Germinal center (tissue), 1 donor: ENCODE measurements at places on chromosomes 4 and X.

DNA sequence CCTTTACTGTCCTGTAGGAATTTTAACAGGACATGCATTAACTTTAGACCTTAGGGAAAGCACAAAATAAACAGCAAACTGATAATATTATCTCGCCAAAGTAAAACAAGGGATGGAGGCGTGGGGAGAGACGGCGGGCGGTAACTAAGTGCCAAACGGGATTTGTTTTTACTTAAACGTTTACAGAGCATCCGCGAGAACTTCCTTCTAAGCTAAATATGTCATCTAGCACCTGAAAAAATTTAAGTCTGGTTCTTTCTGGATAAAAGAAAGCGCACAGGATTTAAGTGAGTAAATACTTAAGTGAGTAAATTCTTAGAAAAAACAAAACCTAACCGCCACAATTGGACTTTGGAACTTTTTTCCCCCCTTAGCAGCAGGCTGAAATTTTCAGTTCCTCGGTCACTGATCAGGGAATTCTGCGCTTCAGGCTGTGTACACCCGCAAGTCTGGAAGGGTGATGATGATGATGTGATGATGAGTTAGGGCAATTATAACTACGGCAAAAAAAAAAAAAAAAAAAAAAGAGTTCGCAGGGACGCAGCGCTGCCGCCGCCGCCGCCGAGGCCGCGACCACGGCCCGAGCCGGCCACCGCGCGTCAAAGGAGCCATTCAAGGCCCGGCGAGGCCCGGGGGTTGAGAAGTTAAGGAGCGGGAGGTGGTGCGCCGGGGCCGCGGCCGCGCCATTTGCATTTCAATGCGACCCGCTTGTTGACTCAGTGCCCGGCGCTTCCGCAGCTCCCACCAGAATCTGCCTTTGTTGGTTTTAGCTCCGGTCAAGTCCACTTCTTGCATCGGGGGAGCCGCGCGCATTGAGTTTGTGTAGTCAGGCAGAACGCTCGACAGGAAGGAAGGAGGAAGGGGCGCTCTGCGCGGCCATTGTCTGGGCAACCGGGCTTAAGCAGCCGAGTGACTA is 108.8 kb downstream of the SPRY1 start:
- peak; percentile 10 for DNase-seq

DNA sequence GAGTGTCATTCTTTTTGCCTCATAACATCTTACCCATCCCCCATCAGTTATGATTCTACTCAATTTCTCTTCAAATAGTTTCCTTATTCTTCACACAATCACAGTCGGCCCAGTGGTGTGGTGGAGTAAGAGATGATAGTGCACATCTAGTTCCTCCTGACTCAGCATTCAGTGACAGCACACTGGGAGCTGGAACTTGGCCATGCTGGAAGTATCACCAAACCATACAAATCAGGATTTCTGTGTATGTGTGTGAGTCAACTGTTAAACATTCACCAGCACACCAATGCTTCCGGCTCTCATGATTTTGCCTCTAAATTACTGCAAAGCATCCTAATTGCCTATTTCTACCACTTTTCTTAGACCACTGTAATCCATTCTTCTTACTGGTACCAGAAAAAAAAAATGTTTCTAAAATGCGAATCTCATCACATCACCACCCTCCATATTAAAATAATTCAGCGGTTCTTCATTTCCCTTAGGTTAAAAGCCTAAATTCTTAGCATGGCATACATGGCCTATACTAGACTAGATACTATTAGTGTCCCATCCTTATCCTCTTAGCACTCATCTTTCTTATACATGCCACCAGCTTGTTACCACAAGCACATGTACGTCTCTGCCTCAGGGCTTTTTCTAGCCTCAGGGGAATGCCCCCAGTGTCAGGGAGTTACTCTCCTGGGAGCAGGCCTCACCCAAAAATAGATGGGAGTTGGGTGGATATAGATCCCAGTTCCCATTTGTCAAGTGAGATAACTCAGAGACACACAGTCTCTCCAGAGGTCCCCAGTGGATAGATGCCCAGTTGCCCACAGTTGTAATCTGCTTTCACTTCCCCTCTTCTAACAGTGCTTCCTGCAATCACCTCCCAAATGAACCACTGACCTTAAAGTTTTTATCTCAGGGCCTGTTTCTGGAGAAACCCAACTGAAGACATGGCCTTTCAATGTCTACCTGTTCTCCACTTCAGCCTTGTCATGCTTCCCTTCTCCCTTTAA is 49.2 kb upstream of the DDX53 start:
- DNase-seq: no peak

DNA sequence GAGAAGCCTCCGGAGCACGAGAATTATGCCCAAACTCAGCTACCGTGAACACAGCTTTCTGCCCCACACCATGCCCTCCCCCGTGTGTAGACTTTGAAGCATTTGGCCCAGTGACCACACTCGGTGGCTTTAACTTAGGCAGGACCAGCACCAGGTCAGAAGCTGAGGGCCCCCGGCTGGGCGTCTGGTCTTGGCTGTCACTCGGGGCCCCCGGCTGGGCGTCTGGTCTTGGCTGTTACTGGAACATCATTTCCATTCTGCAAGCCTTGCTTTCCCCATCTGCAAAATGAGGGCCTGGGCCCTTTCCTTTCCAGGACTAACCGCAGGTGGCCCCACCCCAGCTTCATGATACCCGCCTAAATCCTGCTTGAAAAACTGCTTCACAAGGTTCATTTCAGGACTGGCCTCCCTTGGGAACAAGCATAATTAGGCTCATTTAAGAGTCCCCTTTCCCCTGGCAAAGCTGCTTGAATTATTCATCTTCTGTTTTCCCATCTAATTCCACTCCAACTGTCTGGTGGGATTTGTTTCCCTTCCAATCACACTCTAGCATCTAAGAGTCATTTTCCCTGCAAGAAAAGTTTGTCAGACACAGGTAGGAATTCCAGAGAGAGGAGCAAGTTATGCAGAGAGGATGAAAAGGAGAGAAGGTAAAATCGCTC is 82.5 kb downstream of the WFS1 start:
- DNase-seq: no peak

- no peak for DNase-seq
Observed at GRCh38 chrX:118464501-118464900, 31.1 kb upstream of the DOCK11 start.

DNA sequence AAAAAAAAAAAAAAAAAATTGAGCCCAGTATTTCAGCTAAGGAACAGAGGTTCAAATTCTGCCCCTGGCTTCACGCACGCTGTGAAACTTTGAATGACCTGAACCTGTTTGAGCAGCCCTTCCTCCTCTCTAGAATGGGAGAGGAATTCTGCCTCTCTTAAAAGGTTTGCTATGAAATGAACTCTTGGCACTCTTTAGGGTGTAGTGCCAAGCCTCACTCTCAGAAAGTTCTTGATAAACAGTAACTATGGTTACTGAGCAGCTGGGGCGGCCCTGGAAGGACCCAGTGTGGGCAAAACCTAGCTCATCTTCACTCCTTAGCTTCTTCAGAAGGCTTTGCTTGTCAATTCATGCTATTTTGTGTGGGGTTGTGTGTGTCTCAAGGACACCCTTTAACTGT is 73.7 kb downstream of the GEMIN8 start:
- no peak for DNase-seq

DNA sequence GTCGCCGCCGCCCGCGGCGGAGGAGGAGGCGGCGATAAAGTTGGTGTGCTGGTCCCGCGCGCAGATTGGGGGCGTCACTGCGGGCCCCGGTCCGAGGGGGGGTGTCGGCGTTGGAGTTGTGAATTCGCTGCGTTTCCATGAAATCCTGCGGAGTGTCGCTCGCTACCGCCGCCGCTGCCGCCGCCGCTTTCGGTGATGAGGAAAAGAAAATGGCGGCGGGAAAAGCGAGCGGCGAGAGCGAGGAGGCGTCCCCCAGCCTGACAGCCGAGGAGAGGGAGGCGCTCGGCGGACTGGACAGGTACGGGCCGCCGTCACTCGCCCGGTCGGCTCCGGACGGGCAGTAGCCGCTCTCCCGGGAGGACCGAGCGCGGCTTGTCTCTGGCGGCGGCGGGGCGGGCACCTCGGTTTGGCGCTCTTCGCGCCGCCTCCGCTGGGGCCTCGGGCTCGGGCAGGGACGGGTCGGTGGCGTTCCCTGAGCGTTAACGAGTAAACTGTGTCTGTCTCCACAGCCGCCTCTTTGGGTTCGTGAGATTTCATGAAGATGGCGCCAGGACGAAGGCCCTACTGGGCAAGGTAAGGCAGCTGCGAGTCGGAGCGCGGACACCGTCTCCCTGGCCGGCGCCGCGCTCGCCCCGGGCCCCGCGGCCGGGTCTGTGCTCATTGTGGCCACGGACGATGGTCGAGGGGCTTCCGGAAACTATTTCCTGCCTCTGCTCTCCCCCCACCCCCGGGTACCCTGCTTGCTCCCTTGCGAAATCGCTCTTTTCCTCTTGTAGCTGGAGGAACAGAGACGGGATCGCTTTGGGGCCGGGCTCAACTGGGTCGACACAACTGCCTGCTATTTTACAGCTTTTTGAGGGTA is 658 bp downstream of the KDM6A start:
- peak; percentile 17 for DNase-seq

DNA sequence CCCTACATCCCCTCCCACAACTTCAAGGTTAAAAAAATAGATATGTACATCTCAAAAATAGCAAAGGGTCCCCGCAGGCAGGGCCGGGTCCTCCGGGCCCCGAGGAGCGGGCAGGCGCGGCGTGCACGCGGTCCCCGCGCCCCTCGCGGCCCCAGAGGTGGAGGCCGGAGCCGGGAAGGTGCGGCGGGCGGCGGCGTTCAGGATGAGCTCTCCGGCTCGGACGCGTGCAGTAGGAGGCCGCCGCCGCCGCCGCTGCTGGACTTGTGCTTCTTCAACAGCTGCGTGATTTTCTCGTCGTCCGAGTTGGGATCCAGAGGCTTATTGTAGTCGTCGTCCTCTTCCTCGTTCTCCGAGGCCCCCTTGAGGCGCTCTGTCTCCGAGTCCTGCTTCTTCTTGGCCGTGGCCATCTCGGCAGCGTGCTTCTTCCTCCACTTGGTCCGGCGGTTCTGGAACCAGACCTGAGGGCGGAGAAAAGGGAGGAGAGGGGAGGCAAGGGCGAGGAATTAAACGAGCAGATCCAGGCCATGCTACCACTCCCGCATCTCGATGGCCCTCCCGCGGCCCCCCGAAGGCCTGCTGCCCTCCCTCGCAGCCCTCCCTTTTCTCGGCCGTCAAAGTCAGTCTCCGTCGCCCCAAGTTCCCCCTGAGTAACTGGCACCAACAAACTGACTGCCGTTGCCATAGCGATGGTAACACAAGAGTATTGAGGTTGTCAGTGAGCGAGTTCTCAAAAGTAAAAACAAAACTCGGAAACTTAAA is 5.8 kb downstream of the NKX6-1 start:
- no peak for DNase-seq

GRCh38 chr4:52366191-52366590 is 292.9 kb downstream of the USP46 start:
- no peak for DNase-seq

GRCh38 chrX:138128027-138128671 is 562.2 kb downstream of the ZIC3 start:
- peak; percentile 5 for DNase-seq

GRCh38 chr4:24262084-24262483 is 322.3 kb downstream of the DHX15 start:
- no peak for DNase-seq

GRCh38 chrX:45758319-45758718 is 557.6 kb upstream of the DIPK2B start:
- no peak for DNase-seq

DNA sequence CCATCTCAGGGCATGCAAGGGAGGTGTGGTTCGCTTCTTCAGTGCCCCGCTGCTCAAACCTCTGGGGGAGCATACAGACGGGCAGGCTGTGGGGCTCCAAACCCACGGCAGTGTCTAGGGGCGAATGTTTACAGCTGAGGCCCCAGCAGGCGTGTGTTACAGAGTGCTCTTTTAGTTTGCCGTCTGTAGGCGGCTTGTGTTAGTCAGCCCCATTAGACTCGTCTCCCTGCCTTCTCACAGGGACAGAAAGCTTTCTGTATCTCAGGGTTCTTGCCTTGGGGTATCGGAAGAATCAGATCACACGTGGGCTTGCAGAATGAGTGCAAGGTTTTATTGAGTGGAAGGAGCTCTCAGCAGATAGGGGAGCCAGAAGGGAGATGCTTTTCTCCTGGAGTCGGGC is 10.6 kb downstream of the RS1 start:
- DNase-seq: no peak

GRCh38 chr4:182938205-182938645 is 21.0 kb upstream of the DCTD start:
- peak; percentile 61 for DNase-seq

DNA sequence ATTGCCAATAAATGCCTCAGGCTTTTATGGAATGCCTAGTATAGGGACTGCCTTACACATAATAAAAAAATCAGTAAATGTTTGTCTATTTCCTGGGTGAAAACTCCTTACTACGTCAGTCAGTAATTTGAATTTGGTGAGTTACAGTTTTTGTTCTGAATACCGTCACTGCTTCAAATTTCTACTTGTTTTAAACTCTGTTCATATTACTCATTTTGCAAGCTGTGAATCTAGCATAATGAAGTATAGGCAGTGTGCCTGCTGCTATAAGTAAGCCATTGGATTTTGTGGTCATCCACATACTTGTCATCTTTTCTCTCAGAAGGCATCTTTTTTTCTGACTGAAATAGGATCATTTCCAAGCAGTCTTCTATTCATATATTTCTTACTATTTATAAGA is 43.1 kb downstream of the SYNPO2 start:
- no peak for DNase-seq

DNA sequence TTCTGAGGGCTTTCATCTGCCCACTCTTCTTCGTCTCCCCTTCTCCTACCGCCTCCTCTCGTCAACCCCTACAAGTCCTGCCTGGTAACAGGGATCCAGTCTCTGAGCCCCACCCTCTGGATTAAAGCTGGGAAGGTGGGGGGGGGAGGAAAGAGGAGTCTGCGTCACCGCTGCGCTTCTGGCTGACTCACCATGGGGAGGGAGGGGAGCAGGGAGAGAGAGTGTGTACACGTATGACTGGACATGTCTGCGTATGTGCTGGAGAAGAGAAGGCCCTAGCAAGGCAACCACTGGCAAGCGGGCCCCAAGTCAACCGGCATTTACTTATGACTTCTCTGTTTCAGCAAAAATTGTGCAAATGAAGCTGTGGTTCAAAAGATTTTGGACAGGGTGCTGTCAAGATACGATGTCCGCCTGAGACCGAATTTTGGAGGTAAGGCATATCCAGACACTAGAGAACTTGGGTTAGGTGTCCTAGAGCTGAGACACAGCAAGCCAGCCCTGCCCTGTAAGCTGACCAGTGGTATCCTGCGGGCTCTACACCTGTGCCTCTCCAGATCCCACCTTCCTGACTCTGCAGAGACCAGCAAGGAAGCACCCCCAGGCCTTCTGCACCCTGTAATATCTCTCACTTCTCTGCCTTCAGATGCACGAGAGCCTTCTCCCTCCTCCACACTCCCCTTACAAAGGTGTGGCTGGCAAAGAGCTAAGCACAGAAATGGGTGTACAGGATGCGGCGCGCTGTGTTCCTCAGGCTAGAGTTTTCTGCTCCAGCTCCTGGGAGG is 2.5 kb downstream of the GABRQ start:
- no peak for DNase-seq

GRCh38 chrX:68698942-68699341 is 51.5 kb downstream of the STARD8 start:
- no peak for DNase-seq

GRCh38 chrX:136626237-136626636 is 21.7 kb upstream of the CD40LG start:
- no peak for DNase-seq
